ENCODE measurements at places on chromosomes 2 and 18.

GRCh38 chr2:223560749-223561435 is 41.3 kb downstream of the SCG2 start:
- no peak for DNase-seq

DNA sequence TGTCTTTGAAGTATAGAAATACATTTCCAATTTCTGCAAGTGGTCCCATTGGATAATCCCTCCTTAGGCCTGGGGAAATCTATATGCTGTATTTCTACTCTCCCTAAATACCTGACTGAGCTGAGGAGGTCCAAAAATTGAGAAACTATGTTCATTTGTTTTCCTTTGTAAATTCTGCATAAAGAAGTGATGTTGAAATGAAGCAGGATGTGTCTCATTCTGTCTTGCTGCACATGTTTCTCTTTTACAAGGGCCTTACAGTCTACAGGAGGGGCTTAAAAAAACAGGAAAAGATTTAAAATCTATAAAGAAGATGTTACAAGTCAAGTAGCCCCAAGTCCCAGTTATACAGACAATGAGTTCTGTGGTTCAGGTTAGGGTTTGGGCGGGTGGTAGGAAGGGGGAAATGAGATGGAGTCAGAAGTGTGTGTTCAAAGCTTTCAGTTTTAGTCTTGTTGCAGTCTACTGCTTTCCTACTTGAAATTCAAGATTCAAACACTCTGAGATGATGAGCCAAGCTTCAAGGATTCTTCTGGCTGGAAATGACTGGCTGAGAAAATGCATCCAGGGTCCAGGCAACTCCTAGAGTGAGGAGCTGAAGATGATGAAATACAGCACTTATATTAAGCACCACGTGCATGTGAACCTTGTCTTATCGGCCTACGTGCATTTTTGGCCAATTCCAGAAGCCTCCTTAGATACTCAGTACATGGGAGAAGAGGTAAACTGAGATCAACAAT is 146.3 kb upstream of the CELF4 start:
- no peak for DNase-seq

DNA sequence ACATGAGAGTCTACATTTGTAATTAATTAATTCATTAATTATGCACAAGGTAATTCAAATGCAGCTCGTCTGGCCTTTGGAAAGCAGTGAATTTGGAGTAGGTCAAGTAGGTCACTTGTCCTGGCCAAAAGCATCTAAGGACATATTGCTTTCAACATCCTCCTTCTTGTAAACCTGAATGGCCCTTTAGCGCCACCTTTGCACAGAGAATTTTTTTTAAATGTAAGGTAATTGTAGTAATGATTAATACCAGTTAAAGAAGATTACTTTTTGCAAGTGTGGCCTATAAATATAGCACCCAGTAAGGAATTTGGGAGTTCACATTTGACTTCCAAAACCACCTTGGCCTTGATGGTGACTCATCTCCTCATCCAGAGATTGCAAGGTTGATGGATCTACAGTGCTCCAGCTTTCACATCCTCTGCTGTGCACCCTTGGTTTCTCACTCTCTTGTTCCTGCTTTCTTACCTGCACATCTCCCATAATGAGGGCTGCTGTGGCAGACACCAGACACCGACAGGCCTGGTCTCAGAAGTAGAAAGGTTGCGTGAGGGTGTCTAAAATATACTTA is 481.7 kb downstream of the TGIF1 start:
- no peak for DNase-seq

DNA sequence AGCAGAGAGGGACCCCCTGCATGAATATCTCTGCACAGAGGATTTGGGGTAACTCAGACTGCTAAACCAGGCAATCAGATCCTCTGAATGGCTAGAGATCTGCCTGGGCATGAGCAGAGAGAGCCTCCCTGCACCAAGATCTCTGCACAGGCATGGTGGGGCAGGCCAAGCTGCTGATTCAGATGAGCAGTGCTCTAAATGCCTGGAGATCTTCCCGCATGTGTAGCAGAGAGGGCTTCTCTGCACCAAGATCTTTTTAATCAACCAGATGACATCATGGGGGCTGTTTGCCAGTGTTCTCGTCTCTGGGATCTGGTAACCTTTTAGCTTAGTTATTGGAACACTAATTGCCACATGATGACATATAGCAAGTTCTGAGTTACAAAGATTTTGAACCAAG is 301.3 kb upstream of the GALNT5 start:
- no peak for DNase-seq

DNA sequence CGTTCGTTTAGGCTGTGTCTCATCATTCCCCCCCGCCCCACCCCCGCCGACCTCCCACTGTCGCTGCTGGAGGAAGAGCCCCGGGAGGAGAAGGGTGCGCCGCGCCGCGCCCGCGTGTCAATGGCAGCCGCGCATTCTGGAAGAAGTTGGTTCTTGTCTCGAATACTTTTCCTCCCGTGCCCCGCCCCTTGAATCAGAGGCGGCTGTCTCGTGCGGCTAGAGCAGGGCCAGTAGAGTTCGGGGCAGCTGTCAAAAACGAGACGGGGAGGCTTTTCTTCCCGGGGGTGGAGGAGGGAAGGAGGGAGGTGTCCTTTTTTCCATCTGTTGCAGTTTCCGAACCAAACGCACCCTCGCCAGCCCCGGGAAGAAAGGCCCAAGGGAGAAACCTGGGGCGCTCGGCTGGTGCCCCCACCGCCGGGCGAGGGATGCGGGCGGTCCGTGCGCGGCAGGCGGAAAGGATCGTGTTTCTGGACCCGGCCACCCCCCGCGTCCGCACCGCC is 410 bp upstream of the TGIF1 start:
- peak; percentile 86 for DNase-seq

DNA sequence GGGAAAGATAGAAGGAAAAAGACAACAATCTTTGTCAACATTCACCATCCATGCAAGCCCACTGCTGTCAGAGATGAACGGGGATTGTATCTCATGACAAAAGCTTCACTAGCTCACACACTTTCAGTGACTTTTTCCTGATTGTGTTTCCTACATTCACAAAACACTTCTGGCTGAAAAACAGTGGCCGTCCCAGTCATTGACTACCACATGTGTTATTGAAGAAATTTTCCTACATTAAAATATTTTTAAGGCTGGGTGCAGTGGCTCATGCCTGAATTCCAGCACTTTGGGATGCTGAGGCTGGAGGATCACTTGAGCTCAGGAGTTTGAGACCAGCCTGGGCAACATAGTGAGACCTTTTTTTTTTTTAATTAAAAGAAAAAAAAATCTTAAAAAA is 90.9 kb downstream of the MOGAT1 start:
- no peak for DNase-seq

DNA sequence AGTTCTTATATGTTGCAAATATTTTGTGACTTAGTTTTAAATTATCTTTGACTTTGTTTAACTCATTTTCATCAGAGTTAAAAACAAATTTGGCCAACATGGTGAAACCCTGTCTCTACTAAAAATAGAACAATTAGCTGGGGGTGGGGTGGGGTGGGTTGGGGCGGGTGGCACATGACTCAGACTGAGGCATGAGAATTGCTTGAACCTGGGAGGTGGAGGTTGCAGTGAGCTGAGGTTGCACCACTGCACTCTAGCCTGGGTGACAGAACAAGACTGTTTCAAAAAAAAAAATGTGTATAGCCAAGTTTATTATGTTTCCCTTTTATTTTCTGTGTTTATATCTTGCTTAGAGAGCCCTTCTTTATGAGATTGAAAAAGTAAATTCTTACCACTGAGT is 14.2 kb upstream of the LIPG start:
- no peak for DNase-seq

DNA sequence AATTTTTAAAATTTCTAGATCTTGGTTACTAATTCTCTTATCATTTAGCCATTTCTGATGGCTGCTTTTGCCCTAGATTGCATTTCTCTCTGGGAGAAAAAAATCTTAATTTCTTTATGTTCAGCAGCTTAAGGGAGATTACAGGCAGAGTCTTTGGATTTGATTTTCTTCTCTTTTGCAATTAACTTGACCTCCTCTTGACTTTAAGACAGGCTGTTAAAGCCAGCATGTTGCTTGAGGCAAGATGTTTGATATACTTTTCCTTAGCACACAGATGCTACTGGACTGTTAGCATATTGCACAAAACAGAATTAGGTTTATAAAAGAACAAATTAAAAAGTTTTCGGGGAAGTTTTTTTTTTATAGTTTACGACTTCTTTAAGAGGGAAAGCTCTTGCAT is 50.0 kb downstream of the XRCC5 start:
- DNase-seq = no peak

DNA sequence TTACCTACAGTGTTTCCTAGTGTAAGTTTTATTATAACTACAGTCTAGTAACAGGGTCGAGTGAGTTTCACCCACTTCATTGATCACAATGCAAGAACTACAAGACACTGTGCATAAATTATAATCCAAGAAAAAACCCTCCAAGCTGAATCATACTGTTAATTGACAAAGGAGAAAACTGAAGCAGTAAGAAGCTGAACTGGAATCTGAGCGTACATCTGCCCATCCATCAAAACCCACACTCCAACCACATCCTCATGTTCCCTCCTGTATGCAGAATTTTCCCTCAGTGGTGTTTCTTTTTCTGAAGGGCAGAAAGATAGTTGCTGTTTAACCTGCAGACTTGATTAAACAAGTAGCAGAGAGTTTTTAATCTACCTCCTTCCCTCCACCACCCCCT is 49.5 kb upstream of the KIDINS220 start:
- no peak for DNase-seq

DNA sequence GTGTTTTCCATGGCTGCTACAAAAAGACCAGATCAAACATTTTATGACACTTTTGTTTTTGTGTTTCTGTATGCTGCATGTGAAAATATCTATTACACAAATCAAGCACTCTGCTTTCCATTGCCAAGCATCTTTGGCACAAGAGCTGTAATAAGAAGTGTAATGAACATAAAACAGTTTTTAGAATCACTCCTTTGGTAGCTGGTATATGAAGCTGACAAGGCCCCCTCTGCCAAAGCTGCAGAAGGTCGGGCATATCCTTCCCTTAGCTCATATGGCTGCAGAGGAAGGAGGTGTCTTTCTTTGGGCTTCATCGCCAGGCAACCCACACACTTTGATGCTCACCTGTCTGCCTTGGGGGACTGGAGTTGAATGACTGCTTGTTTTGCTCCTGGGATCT is 175.4 kb downstream of the TMEM247 start:
- DNase-seq = no peak

GRCh38 chr2:134232461-134232860 is 21.4 kb upstream of the MGAT5 start:
- DNase-seq = no peak

- DNase-seq = peak; percentile 25
Observed at GRCh38 chr2:30862054-30862651, 54.9 kb upstream of the CAPN13 start.

- no peak for DNase-seq
Observed at GRCh38 chr2:157592374-157592773, 36.3 kb downstream of the ACVR1C start.

- DNase-seq = no peak
Observed at GRCh38 chr2:201363857-201364560, 6.9 kb upstream of the FLACC1 start.

- no peak for DNase-seq
Observed at GRCh38 chr2:65425276-65425675, 7.1 kb downstream of the SPRED2 start.

DNA sequence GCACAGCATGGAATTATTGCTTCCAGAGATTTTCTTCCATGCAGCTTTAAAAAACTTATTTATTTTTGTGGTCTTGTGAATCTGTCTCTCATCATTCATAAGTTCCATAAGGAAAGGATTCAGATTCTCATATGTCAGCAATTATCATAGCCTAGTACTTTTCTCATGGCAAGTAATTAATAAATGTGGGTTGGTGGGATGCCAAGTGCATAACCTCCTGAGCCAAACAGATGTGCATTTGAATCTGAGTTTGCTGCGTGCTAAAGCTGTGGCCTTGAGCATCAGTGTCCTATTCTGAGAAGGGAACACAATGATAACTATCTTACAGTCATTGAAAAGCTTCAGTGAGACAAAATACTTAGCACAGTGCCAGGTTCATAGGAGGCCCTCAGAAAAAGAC is 331.9 kb downstream of the PDE11A start:
- no peak for DNase-seq

DNA sequence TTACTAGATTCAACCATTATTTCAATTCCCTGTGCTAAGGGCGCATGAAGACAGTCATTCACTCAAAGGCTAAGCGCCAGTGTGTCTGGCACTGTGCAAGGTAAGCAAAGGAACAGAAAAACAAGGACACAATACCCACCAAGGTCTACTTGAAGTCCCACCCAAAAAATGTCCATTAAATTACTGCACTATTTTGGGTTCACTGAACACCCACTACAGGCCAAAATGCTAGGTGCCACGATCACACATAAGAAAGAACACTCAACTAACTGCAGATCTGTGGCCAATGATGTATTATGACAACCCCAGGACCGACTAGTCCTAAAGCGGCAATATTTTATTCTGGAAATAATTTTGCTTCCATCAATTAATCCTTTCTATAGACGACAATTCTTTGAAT is 1.8 kb downstream of the TMEM131 start:
- no peak for DNase-seq

- DNase-seq = no peak
Observed at GRCh38 chr2:73827018-73827417, 1.7 kb upstream of the STAMBP start.

Data from stimulated activated naive CD4-positive, alpha-beta T cell treated with Interleukin-2 at 50 U/mL for 16 hours (primary cell).